Amniotic stem cell (primary cell): ENCODE measurements at places on chromosomes 11 and 22.

- no peak for DNase-seq
Observed at GRCh38 chr11:28992996-28993395, 884.8 kb downstream of the METTL15 start.

DNA sequence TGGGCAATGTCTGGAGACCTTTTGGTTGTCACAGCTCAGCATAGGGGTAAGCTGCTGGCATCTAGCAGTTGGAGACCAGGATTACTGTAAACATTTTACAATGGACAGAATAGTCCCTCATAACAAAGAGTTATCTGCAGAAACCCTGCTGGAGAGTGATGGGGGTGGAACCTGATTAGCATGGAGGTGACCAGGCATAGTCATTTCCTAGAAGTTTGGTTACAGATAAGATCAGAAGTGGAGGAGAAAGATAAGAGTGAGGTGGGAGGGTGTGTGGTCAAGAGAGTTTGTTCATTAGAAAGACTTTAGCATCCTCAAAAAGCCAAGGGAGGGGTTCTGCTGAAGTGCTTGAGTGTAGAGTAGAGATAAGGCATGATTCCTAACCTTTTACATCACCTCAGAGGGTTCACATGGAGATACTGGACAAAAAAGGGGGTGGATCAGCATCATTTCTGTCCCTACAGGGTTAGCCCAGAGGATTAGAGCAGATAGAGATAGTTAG, 38.8 kb downstream of the PRDM11 start:
- no peak for DNase-seq

DNA sequence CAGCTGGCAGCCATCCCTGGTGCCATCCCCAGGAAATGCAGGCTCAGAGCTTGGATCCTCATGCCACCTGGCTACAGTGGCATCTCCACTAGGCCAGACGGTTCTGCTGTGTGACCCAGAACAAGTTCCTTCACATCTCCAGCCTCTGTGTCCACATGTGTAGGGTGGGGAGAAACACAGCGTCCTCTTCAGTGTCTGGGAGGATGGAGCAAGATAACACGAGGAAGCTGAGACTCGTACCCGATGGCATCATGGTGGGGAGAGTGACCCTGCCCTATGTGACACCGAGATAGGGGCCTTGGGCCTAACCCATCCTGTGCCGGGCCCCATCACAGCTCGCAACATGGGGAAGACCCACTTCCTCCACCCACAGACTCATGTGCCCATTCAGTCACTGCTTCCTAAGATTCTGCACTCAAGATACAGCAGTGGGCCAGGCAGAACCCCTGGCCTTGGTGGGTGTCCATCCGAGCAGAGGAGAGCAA, 78.5 kb downstream of the MORC2 start:
- DNase-seq = no peak

DNA sequence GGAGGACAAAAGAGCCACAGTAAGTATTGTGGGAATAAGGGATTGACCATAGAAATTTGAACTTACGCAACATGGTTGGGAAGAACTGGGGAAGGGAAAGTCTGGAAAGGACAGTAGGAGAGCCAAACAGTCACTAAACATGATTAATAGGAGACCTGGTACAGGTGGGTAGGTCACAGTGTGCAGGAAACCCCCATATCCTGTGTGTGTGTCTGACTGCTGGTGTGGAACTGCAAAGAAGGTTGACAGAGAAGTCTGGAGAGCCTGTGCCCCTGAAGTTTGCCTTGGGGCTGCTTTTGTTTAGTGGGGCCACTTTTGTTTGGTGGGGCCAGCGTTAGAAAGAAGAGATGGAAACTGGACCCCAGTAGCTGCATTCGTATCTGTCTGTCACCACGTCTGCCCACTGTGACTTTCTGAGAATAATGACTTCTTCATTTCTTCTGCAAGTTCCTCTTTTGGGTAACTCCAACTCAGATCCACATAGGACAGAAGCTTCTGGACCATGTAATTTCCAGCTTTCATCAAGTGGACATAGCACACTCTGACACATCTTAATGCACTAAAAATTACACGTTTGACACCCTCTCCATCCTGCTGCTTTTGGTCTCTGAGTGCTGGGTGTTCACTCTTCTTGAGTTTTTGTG, 126.8 kb upstream of the RAG2 start:
- no peak for DNase-seq

- DNase-seq = no peak
Observed at GRCh38 chr11:78231962-78232501, 43.3 kb downstream of the USP35 start.

DNA sequence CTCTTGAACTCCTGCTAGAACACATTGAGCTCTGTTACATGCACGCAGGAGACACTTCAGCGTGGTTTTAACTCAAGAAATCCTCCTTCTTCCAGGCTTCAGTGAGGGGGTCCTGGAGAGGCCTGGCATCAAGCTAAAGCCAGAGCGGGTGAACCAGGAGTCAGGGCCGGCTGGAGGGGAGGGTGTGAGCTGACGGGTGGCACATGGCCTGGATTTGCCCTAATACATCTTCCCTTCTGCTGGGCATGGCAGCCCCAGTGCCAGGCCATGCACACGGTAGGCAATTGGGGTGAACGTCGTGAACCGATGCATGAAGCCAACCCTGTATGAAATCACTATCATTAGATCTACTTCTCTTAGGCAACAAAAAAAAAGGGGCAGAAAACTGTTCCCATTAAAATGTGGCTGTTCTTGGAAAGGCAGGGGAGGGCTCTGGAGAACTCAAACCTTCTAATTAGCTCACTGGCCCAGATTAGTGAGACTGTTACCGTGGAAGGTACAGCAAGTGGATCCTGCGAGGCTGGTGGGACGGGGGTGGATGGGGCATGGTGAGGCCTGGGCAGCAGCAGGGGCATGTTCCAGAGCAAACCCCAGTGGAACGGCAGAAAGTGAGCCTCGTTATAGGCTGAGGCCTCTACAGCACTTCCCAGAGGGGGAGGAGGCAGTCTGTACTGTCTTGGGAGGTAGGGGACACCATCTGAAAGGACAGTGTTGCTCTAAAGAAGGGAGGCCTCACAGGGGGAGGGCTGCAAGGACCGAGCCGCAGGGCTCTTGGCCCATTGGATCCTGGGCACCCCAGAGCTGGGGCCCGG, 10.6 kb downstream of the IFT27 start:
- DNase-seq = no peak

- no peak for DNase-seq
Observed at GRCh38 chr11:83918476-83918875, 632.3 kb upstream of the CCDC90B start.

DNA sequence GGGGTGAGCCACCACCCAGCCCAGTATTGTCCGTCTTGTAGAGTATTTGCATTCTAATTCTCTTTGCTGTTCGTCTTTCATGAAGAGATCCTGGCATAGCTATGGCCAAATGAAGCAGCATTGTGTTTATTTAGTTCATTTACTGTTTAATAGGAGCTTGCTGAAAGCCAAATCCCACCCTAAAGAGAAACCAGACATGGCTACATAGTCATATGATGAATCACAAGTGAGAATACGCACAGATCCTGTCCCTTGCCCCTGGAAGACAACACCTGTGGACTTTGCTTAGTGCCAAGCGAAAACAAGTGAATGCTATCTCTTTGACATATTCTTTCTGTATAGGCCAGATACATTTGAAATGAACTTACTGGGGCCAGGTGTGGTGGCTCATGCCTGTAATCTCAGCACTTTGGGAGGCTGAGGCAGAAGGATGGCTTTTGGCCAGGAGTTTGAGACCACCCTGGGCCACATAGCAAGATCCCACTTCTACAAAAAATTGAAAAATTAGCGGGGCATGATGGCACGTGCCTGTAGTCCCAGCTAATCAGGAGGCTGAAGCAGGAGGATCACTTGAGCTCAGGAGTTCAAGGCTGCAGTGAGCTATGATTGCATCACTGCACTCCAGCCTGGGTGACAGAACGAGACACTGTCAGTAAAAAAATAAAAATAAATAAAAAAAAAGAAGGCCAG, 5.1 kb upstream of the ARFGAP3 start:
- DNase-seq = no peak

GRCh38 chr11:128405714-128406662, 181.4 kb downstream of the ETS1 start:
- DNase-seq = no peak

DNA sequence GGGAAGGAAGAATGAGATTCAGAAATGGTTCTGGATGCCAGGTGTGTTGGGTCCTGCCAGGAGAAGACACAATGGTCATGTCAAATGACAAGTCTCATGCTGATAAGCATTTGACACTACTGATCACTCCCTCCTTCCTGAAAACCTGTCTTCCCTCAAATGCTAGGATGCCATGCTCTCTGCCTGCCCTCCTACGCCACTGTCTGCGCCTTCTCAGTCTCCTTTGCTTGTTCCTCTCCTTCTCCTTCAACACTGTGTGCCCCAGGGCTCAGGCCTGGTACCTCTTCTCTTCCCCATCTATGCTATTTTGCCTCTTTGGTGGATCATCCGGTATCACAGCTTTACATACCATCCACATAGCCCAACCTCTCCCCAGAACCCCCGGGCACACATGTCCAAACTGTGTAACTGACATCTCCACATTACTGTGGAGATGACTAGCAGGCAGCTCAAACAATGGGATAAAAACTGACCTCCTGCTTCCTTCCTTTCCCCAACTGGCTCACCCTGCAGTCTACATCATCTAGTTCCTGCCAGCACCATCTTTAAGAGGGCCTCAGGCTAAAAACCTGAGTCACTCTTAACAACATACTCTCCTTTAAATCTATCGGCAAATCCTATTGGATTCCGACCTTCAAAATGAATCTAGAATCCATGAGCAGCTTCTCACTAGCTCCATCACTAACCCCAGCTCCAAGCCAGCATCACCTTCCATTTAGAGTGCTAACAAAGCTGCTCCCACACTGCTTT, 8.2 kb downstream of the AP1B1 start:
- DNase-seq = peak; percentile 32

DNA sequence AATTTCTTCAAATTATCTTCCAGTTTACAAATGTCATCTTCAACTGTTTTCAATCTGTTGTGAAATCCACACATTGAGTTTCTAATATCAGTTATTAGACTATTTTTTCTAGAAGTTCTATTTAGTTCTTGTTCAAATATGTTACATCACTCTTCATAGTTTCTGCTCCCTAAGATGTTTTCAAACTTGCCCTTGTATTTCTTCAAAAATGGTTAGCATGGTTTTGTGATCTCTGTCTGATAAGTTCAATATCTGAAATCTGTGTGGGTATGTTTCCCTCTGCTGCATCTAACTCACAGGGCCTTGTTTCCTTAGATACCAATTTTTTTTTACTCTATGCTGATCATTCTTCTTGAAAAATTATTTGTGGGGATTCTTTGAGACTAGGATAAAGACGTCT, 46.2 kb upstream of the SLC36A4 start:
- no peak for DNase-seq

DNA sequence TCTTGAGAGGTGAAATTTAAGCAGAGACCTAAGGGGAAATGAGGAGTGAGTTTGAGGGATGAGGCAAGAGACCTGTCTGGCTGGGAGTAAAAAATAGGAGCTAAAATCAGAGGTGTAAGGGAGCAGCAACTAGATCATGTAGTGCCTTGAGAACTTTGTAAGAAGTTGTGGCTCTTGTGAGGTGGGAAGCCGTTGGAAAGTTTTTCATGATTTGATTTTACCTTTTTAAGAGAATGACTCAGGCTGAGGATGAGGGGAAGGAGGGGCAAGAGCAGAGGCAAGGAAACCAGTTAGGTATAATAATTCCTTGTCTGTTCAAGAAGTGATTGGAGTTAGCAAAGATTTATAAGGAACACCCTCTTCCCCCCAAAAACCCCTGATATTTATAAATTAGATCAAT, 25.8 kb downstream of the QSER1 start:
- DNase-seq = no peak

- DNase-seq = no peak
Observed at GRCh38 chr11:17156283-17156682, 51.5 kb downstream of the PIK3C2A start.

GRCh38 chr22:44171561-44171960, 9.2 kb upstream of the PARVG start:
- DNase-seq = no peak

DNA sequence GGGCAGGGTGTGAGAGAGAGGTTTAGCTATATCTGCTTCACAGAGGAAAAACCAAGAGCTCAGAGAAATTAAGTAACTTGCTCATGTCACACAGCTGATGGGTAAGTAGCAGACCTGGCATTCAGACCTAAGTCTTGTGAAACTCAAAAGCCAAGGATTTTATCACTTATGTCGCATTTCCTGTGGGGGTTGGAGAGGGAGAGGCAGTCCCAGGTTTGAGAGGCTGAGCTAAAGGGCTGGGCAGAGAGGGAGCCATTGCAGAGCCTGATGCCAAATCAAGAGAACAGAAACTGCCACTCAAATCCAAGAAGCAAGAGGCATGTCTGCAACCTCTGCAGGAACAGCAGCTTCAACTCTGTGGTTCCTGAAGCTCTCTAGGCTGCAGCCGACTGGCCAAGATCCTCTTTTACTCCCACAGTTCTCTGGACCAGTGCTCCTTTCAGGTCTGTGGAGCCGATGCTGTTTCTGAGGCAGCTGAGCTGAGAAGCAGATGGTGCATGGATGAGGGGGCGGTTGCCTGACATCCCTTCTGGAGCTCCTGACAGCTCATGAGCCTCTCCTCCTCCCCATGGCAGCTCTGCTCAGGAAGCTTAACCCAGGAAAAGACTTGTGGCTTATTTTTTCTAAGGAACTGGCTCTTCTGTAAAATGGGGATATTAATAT, 47.6 kb upstream of the NAV2 start:
- DNase-seq = no peak

DNA sequence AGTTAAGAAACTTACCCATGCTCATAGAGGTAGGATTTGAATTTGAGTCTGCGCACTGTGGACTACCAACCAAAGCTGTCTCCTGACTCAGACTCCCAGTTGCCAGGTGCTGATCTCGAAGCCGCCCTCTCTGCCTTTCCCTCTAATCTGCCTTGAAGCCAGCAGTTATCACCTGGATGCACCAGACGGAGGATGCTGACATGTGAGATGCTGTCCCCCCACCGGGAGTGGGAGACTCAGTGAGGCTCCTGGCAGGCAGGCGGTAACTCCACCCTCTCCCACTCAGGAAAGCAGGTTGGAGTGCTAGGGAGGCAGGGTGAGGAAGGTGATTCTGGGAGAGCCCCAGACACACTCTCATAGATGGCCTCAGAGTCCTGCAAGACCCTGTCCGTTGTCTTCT, 40.4 kb downstream of the KIAA1671 start:
- no peak for DNase-seq

- no peak for DNase-seq
Observed at GRCh38 chr22:48760481-48761390, 1066.9 kb downstream of the BRD1 start.

DNA sequence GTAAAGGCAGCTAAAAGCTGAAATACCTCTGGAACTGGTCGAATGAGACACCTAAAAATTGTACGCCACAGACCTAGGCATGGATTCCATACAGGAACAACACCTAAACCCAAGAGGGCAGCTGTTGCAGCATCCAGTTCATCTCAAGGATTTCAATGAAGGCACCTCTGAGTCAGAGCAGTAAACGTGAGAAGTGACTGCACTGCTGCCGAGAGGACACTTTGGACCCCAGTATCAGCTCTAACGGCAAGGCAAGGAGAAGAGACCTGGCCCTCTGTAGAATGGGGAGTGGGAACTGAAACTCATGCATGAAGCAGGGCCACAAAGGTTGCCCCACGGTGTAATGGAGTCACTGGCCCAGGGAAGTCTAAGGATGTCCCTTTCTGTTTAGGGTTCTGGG, 23.9 kb downstream of the MAP6 start:
- no peak for DNase-seq
